ENCODE measurements at places on chromosomes 16 and 17.

- DNase-seq, result no peak
Measured at GRCh38 chr17:79666111-79666510, 55.3 kb upstream of the RBFOX3 start.

DNA sequence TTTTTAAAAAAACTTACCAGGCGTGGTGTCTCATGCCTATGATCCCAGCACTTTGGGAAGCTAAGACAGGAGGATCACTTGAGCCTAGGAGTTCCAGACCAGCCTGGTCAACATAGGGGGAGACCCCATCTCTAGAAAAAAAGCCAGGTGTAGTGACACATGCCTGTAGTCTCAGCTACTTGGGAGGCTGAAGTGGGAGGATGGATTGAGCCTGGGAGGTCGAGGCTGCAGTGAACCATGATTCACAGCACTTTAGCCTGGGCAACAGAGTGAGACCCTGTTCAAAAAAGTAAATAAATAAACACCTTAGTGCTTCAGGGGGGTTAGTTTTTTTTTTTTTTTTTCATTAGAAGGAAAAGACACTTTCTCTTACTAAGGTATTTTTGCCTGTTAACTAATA is 58.9 kb upstream of the LRRC37A3 start:
- DNase-seq, result no peak

DNA sequence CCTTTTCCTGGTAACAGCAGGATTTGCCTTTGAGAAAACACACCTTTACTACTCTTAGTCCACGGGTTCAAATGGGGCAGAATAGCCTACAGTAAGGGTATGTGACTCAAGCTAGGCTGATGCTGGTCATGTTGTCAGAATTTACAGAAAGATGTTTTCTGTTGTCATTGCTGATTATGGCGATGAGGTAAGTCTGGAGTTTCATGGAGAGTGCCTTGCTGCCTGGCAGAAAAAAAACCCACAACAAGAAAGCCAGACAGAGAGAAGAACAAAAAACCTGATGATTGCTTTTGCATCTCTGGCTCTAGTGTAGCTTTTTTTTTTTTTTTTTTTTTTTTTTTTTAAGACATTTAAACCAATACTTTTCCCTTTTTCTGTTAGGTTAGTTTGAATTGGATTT is 47.9 kb downstream of the SLC6A4 start:
- DNase-seq, result no peak

GRCh38 chr17:72068643-72069042 is 52.2 kb upstream of the SOX9 start:
- DNase-seq, result no peak

DNA sequence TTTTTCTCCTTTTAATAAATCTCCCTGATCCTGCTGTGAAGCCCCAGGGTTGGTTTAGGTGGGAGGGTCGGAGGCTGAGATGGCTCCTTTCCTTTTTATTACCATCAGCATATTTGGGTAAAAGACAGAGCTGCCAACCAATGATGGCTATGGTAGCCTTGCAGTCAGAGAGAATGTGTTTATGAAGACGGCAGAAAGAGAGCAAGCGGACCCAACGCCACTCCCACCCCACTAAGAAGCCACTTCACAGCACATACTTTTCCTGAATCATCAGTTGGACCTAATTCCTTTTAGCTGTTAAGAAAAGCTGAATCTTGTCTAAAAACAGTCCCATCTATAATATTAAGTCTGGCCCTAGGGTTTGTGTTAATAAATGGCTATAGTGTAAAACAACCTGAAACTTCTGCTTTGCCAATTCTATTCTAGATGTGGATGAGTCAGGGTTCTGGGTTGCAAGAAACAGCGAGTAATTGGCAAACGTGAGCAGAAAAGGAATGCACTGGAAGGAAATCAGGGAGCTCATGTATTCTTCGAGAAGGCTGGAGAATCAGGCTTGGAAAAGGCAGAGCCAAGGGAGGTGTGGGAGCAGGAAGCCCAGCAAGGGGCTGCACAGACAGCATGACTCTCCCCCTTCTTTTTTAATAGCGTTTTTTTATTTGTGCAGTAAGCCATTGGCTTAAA is 34.0 kb upstream of the PRKCA start:
- DNase-seq, result no peak

DNA sequence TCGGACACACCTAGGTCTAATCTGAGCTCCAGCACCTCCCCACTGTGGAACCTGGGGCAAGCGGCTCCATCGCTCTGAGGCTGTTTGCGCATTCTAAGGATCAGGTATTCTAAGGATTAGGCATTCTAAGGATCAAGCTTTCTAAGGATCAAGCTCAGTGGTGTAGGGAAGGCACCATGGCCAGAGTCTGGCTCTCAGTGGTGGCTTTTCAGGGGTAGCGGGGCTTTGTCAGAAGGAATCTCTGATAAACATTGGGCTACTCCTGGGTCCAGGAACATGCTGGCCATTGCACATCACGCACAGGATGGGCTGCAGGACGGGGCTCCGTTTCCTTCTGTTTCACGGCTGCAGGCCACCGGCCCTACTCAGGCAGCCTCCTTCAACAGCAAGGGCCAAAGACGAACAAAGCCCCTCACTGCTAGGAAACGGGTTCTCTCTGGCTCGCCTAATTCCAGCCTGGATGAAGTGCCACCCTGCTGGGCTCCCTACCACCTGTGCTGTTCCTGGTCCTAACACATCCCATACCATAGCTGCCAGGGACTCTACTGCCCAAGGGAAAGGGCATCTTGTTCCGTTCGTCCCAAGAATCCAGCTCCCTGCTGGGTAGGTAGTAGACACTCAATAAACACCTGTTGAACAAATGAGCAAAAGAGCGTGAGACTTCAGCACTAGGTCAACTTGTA is 5.5 kb downstream of the C1QTNF1 start:
- DNase-seq, result no peak

DNA sequence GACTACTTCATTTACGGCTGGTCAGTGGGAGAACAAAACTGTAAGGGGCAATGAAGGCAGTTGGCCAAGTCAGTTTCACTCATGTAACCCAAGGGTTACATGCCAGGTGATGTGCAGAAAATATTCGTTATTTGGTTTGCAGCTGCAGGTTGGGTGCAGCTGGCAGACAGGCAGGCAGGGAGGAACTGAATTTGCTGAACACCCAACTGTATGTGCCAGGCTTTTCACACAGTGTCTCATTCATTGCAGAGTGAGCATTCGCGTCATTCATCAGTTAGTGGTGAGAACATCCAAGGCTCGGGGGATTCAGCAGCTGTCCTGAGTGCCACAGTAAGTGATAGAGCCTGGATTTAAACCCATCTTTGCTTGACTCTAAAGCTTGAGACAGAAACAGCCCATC is 59.7 kb downstream of the ABCC6 start:
- no peak for DNase-seq

DNA sequence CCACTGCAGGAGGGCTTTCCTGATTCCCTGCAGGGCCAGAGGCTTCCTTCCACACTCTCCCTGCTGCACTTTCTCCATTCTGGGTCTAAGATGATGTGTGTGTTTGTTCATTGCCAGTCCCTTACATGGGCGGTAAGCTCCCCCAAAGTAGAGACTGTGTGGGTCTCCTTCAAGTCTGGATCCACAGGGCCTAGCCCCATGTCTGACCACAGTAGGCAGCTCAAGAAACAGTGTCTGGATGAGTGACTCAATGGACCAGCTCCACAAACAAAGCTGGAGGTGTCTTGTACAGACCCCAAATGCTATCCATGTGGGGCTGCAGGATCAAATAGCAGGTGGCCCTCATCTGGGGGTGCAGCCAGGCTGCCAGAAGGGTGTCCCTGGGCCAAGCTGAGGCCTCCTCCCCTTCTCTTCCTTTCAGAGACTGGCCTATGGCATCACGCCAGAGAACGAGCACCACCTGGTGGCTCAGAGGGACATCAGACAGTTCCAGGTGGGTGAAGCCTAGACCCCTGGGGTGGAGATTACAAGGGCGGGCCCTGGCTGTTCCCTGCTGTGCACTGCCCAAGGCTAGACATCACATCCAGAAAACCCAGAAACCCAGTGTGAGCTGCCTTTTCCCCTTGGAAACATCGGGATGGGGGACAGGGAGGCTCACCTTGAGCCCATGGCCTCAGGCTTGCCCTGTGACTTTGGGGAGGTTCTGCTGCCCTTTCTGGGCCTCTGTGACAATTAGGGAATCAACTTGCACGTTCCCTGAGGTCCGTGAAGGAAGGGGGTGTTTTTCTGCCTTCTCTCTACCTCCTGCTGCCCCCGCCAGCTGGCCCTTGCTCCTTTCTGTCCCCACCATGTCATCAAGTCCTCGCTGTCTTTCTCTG is 45.9 kb downstream of the SLC6A2 start:
- DNase-seq, result peak; percentile 72

DNA sequence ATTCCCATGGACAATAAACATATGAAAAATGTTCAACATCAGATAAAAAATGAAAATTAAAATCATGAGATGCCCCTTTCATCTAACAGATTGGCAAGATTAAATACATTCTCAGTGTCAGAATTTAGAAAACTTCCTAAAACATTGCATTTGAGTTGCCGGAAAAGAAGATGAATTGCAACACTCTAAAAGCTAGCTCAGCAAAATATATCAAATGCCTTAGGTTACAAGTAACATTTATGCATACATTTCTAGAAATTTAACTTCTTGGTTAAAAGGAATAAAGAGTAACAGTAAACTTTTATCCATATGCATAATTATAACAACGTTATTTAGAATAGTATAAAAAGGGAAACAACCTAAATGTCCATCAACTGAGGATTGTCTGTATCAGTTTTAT is 239.0 kb downstream of the PMP22 start:
- DNase-seq, result no peak

- DNase-seq, result no peak
Measured at GRCh38 chr17:5068236-5068635, 10.0 kb upstream of the ZFP3 start.

GRCh38 chr16:12801511-12802042 is 2.1 kb downstream of the CPPED1 start:
- DNase-seq, result no peak

- no peak for DNase-seq
Measured at GRCh38 chr16:24246911-24247607, 9.1 kb upstream of the CACNG3 start.
